ENCODE measurements at places on chromosomes 2 and 18. TPM values are rescaled to one million over a fixed set of nuclear protein-coding genes. Genes with fewer than 3 reads are reported as not detected.

GRCh38 chr2:168127371-168127770 lies 120.0 kb downstream of the STK39 start:
- DNase-seq, result no peak

GRCh38 chr2:200396781-200397242 lies 90.3 kb downstream of the SPATS2L start:
- DNase-seq, result no peak

DNA sequence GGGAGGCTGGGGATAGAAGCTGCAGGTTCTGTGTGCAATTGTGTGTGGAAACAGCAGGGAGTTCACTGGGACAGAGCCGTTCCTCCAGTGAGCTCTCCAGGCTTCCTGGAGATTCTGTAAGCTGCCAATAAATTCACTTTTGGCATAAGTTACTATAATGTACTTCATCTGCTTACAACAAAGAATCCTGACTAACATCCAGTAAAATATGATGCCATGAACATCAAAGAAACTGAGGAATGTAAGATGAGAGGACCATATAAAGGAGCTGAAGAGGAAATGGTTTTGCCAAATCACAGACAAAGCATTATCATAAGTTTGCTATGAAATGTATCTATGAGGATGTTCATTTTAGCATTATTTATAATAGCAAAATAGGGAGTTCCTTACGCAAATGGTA lies 175.3 kb downstream of the KCNE4 start:
- DNase-seq, result no peak

GRCh38 chr18:72687736-72688135 lies 143.6 kb upstream of the CBLN2 start:
- DNase-seq, result no peak

DNA sequence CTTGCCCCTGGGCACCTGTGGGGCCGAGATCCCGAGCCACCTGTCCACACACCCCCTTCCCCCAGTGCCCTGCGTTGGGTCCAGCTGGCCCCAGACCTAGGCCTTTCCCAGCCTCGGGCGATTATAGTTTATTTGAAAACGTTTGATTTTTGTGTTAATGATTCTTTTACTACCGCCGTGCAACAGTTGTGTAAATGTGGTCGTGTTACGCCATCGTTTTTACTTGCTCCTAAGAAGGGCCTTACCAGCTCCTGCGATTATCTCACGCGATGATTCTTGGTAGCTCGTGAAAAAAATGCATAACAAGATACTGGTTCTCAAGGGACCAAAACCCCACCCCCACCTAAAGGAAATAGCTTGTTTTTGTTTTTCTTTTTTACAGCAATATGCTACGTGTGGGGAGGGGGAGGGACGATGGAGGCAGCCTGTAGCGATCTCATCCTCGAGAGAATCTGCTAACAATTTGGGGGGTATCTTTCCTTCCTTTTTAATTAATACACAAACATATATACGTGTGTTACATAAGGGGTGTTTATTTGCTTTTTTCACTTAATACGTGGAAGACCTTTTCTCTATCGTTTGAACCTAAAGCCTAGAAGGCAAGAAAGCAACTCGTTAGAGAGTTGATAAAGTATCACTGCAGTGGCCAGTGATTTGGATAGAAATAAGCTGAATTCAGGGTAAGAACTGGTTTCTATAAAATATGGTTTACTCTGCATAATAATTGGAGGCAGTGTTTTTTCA lies 1.0 kb downstream of the ZDBF2 start:
- DNase-seq, result no peak

GRCh38 chr18:25830787-25831186 lies 259.6 kb downstream of the SS18 start:
- no peak for DNase-seq

DNA sequence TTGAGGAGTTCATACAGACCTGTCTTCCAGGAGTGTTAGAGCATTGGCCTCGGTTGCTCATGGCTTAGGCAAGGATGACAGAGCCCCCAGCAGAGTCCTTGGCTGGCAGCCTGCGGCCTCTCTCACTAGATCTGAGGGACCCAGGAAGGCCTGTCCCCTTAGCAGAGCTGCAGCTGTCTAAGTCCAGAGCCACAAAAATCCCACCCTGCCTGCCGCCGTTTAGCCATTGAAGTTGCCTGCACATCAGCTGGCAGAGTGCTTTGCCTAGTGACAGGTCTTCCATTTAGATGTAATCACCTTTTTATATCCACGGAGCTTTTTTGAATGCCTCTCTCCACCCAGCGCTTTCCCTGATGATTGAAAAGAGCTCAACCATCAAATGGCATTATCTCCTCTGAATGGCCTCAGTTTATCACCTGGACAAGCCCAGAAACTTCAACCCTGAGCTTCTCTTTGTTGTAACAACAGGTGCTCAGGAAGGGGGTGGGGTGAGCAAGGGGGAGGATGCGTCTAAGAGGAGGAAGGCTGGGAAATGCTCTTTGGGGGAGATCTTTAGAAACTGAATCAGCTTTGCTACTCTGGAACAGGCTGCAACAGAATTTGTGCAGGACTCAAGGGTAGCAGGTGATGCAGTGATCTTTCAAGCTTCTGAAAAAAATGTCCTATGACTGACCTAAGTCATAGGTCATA lies 71.9 kb downstream of the TNP1 start:
- no peak for DNase-seq

GRCh38 chr2:238064376-238064775 lies 3.6 kb downstream of the SCLY start:
- DNase-seq, result no peak

Gene RAX
- not detected for total RNA-seq

Gene COL4A4
- 0.38 TPM for total RNA-seq

Gene RAD51AP2
- total RNA-seq, result not detected
